ENCODE measurements at places on chromosomes 4 and X.

- DNase-seq, result no peak
These were observed 246.3 kb downstream of the BANK1 start for GRCh38 chr4:102036619-102037376.

GRCh38 chrX:136779346-136779781 lies 1.4 kb downstream of the ARHGEF6 start:
- no peak for DNase-seq

DNA sequence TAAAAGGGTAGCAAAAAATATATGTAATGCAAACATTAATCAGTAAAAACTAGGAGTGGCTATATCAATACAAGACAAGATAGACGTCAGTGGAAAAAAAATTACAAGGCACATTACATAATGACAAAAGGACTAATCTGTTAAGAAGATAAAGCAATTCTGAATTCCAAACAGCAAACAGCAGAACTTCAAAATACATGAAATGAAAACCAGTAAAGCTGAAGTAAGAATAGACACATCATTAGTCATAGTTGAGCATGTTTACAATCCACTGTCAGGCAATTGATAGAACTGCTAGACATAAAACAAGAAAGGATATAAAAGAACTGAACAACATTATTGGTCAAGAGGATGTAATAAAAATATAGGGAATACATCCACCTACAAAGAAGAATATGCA lies 12.2 kb downstream of the SULT1B1 start:
- DNase-seq, result no peak

- no peak for DNase-seq
These were observed 701.8 kb downstream of the PCDH7 start for GRCh38 chr4:31422006-31422405.

Data from activated T-helper 1 cell treated with anti-CD3 and anti-CD28 coated beads, Interleukin-2, amount 50 U/mL, for 16 hours (primary cell).